NCI-H1105 treated with DMSO at 0.1 percent for 48 hours (cell line): ENCODE measurements at places on chromosomes 2 and 18.

- DNase-seq: no peak
Observed at GRCh38 chr18:74140582-74140981, 7.1 kb downstream of the FBXO15 start.

GRCh38 chr18:58139459-58140386 lies 95.7 kb downstream of the NEDD4L start:
- DNase-seq: no peak

GRCh38 chr2:49167131-49167530 lies 12.8 kb upstream of the FSHR start:
- peak; percentile 45 for DNase-seq

DNA sequence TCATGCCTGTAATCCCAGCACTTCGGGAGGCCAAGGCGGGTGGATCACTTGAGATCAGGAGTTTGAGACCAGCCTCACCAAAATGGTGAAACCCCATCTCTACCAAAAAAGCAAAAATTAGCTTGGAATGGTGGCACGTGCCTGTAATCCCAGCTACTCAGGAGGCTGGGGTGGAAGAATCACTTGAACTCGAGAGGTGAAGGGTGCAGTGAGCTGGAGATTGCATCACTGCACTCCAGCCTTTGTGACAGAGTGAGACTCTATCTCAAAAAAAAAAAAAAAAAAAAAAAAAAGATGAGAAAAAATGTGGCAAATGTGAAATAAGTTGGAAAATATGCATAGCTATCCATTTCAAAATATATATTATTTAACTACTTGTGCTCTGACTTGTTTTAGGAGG lies 65.0 kb downstream of the KCNS3 start:
- no peak for DNase-seq

GRCh38 chr2:42754021-42754775 lies 9.7 kb downstream of the OXER1 start:
- DNase-seq: no peak

- no peak for DNase-seq
Observed at GRCh38 chr18:54069729-54070128, 154.7 kb downstream of the MBD2 start.

- DNase-seq: no peak
Observed at GRCh38 chr2:231347081-231347480, 48.4 kb upstream of the B3GNT7 start.

GRCh38 chr2:122148128-122148767 lies 392.8 kb downstream of the TSN start:
- DNase-seq: no peak

DNA sequence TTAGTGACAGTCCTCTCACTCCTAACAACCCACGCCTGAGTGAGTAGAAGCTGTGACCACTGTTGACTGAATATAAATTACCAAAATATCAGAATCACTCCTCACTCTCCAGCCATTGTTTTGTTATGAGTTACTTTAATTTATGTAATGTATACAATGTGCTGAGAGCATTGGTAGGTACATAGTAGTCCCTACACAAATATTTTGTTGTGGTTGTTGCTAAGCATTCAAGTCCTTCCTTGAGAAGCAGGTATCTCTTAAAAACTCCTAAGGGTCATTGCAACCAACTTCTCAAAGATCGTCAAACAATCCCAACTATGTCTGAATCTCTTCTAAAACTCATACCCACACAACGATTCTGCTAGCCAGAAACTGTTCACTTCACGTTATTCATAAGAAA lies 476.8 kb upstream of the TNP1 start:
- DNase-seq: no peak

- DNase-seq: no peak
Observed at GRCh38 chr18:37547196-37547827, 18.3 kb downstream of the CELF4 start.

GRCh38 chr2:8433390-8433789 lies 248.5 kb upstream of the ID2 start:
- no peak for DNase-seq

DNA sequence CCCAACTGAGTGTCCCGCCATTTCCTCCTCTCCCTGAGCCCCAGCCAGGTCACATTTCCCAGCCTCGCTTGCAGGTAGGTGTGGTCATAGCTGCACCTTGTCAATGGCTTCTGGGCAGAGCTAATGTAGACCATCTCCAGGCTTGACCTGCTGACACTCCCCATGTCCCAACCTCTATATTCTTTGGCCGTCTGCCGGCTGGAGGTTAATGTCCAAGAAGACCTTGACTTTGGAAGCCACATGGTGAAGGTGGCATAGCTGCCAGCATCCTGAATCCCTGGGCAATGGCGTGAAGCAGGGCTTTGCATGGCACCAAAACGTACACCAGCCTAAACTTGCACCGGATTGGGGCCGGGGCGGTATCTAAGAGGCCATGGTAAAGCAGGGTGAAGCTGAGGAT lies 88.3 kb downstream of the SPP2 start:
- no peak for DNase-seq

DNA sequence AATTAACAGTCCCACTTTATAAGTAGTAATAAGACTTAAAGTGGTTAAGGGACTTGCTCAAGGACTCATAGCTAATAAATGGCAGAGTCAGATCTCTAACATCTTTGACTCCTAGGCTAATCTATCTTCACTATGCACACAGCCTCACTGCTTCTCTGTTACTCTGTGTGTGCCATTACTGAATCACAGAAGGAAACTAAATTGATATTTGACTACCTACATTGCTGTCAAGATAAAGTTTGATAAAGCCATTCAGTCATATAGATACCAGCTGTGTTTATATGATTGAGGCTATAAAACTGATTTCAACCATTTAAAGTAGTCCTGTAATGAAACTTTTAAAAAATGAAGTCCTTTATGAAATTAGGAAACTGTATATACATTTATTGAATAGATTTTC lies 10.9 kb downstream of the SLC39A10 start:
- DNase-seq: no peak

- DNase-seq: no peak
Observed at GRCh38 chr2:192655916-192656315, 461.2 kb upstream of the TMEFF2 start.

DNA sequence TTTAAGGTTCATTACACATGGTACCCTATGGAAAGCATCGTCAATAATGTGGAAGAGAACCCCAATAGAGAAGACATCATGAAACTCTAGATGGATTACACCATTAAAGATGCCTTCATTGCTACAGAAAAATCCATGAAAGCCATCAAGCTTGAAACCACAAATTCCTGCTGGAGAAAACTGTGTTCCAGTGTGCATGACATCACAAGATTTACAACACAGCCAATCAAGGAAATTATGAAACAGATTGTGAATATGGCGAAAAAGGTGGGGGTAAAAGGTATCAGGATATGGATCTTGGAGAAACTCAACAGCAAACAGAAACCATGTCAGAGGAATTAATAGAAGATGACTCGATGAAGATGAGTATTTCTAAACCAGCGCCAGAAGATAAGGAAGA lies 200.0 kb downstream of the SLC4A10 start:
- DNase-seq: no peak

DNA sequence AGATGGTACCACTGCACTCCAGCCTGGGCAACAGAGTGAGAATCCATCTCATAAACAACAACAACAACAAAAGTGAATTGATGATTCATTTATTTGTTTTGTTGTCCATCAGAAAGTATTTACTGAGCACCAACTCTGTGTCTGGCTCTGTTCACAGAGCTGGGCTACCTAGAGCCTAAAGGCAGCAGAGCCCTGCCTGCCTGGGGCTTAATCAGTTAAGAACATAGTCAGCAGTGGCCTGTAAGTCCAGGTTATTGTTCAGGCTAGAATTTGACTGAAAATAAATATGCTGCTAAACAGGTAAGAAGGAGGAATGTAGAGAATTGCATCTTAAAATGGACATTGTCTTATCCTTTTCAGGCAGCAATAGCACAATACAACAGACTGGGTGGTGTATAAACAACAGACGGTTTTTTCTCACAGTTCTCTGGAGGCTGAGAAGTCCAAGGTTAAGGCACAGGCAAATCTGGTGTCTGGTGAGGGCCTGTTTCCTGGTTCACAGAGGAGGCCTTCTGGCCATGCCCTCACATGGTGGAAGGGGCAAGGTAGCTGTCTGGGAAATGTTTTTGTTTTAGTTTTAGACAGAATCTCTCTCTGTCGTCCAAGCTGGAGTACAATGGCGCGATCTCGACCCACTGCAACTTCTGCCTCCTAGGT lies 22.2 kb upstream of the ARL4C start:
- DNase-seq: no peak

DNA sequence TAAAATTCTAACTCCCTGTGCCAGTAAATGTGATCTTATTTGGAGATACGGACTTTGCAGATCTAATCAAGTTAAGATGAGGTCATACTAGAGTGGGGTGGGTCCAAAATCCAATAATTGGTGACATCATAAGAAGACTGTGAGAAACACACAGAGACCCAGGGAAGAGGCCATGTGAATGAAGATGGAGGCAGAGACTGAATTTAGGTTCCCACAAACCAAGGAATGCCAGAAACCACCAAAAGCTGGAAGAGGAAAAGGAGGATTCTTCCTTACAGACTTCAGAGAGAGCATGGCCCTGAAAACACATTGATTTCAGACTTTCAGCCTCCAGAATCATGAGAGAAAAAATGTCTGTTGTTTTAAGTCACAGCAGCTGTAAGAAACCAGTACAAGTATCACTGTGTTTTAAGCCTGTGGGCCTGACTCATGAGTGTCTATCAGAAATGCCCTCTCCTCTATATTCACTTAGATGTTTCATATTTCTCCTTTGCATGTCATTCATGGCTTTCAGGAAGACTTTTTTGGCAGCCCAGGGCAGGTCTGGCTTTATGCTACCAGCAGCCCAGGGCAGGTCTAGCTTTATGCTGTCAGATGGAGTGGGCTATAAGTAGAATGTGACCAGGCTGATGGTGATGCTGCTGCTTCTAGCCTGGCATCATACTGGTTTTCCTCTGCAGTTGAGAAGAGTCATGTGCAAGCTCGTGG lies 100.0 kb downstream of the SPOPL start:
- DNase-seq: no peak

GRCh38 chr2:105760191-105760590 lies 15.5 kb downstream of the NCK2 start:
- DNase-seq: no peak

DNA sequence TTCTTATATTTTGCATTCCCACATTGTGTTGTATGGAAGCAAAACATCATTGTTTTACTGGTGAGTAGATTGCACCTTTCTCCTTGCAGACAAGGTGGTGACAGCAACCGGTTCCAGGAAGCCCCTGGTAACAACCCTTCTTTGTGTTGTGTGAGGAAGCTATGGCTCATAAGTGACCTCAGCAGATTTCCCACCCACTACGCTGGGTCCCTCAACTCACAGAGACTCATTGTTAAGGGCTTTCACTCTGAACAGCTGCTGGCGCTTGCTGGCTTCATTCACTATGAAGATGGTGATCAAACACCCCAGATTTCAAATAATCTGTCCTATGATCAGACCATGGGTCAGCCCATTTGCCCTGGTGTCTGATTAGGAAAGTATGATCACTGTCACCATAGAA lies 53.4 kb downstream of the WIPF1 start:
- DNase-seq: no peak

DNA sequence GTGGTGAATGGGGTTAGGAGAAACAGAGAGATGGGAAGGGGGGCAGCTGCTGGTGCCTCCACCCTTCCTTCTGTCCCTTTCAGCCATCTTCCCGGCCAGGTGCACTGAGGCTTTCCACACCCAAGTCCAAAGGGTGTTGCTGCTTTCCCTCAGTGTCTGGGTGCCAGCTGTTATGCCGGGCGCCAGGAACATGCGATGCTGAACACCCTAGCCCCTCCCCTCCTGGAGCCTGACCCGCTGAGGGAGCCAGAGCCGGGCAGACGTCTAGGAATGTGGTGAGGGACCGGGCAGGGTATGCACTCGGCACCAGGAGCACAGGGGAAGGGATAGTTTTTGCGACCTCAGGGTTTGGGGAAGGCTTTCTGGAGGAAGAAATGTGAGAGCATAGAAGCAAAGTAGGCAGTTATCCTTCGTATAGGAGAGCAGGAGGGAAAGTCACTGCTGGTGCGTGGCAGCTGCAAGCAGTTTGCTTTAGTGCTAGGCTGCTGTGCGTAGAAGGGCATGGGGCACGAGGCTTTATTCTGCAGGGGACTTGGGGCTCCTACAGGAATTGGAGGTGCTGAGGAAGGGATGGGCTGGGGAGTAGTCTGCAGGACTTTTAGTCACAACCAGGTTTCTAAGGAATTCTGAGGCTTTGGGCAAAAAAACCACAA lies 147.7 kb downstream of the TSN start:
- peak; percentile 45 for DNase-seq

GRCh38 chr18:73990258-73990657 lies 157.4 kb downstream of the FBXO15 start:
- DNase-seq: no peak

- peak; percentile 7 for DNase-seq
Observed at GRCh38 chr18:45275367-45276113, 339.7 kb upstream of the SLC14A2 start.

DNA sequence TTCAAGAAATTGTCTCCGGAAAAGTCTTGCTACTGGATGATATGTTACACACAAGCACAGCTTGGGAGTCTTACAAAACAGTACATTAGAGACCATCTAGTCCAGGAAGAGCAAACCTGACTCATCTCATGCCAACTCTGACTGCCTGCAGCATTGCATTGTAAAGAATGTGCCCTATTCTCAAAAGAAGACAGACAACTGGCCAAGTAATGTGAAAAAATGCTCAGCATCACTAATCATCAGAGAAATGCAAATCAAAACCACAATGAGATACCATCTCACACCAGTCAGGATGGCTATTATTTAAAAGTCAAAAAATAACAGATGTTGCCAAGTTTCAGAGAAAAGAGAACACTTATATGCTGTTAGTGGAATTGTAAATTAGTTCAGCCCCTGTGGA lies 42.7 kb upstream of the GORASP2 start:
- DNase-seq: no peak

- no peak for DNase-seq
Observed at GRCh38 chr2:219578811-219579613, 6.9 kb downstream of the INHA start.

DNA sequence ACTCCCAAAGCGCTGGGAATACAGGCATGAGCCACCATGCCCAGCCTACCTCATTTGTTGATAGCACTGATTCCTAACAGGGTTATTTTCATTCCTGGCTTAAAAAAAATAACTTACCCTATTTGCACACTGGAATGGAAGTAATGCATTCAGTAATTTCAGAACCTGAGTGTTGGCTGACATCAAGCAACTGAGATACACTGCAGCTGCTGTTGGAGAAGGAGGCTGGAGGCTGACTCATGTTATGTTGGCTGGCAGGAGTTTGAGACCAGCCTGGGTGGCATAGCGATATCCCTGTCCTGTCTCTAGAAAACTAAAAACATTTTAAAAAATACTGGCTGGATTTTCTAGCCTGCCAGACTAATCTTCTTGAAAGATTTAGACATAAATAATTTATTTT lies 385.1 kb upstream of the MEX3C start:
- no peak for DNase-seq

- no peak for DNase-seq
Observed at GRCh38 chr2:72913486-72914205, 3.7 kb upstream of the EMX1 start.

DNA sequence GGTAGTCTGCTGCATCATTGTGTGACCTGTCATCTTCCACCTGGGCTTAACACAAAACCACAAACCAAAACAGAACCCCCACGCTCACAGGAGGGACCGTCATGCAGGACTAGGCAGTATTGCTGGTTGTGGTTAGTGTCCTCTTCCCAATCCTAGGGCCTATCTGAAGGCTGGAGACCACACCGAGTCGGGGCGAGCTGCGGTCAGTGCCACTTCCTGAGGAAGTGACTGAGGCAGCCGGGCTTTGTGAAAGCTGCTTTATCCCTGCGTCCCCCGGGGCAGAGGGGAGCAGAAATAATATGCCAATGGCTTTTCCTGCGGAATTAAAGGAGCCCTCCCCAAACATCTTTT lies 22.9 kb downstream of the ZNF532 start:
- no peak for DNase-seq

GRCh38 chr2:181420259-181421130 lies 36.7 kb upstream of the ITGA4 start:
- DNase-seq: no peak
